ENCODE measurements at places on chromosomes 1 and 21.
A peak's percentile ranks its signal among the peaks of the same experiment; 100 is the strongest.

- DNase-seq, result no peak
These were observed 10.8 kb downstream of the SLC6A9 start for GRCh38 chr1:44020464-44020863.

- no peak for DNase-seq
These were observed 17.7 kb downstream of the CBR1 start for GRCh38 chr21:36087362-36088138.

- DNase-seq, result no peak
These were observed 329.3 kb downstream of the BARHL2 start for GRCh38 chr1:90387805-90388204.

GRCh38 chr1:236084386-236084730 is 19.5 kb upstream of the NID1 start:
- no peak for DNase-seq

DNA sequence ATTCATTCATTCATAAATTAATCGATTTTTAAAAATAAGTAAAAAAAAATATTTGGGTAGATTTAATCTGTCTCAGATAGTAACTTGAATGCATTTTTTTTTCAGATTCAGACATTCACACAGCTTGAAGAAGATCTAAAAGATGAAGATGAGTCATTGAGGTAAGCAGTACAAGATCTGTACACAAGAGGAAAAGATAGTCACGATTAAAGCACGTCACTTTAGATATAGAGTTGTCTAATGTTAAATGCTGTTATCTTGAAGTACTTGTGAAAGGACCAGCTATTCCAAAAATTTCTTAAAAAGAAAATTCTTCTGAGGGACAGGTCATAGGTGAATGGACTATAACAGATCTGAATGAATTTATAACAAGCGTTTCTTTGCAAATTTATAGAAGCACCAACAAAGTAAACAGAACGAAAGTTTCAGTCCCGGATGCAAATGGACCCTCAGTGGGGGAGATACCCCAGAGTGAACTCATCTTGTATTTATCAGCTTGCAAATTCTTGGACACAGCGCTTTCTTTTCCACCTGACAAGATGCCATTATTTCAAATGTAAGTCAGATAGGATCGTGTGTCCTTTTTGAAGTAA is 31.2 kb upstream of the MORC3 start:
- no peak for DNase-seq

- no peak for DNase-seq
These were observed 1163.4 kb upstream of the TMPRSS15 start for GRCh38 chr21:19566975-19567374.

- no peak for DNase-seq
These were observed 53.9 kb upstream of the ASPM start for GRCh38 chr1:197200272-197200899.

- DNase-seq, result no peak
These were observed 26.4 kb downstream of the SHISAL2A start for GRCh38 chr1:52659356-52659755.

DNA sequence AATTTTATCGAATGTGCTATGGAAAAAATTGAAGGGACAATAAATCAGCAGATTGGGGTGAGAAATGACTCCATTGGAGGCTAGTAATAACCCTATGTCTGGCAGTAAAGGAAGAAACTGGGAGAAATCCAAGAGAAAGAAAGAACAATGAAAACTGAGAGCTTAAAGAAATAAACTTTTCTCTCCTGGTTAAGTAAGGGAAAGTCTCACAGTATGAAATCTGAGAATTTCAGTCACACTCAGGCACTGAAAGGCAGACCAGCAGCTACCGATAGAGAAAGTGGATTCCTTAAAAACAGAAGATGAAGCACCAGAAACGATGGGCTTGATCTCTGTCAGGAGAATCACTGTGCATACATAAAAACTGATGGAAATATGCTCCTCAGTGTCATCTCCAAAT is 404.2 kb downstream of the PLPP3 start:
- no peak for DNase-seq

DNA sequence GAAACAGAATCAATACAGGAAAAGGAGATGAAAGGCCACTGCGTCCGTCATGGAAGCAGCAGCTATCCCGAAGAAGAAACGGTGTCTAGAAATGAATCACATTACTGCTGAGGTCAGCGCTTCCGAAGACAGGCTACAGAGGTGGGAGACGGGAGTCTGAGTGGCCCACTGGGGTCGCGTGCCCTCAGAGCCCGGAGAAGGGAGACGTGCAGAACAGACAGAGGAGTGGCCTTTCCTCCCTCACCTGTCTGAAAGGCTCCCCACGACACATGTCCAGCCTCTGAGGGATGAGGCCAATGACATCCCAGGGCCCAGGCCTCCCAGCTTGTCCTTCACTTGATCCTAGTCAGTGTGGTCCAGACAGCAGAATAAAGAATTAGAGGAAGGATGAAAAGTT is 35.9 kb downstream of the VPS26C start:
- no peak for DNase-seq

DNA sequence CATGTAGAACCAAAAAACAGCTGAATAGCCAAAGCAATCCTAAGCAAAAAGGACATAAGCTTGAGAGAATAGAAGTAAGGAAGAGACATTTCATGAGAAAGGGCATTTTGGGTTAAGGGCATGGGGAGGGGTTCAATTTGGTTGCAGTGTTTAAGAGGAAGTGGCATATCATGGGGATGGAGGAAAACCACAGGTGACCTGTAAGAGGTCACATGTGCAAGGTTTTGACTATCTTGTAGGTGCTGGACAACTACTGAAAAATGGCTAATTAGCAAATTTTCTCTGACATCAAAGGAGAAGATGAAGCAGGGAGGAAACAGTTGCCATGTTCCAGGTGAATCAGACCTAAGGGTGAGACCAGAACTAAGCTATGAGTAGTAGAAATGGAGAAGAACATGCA is 31.3 kb upstream of the ROR1 start:
- DNase-seq, result no peak

- no peak for DNase-seq
These were observed 77.9 kb downstream of the PSMG1 start for GRCh38 chr21:39105341-39105765.

DNA sequence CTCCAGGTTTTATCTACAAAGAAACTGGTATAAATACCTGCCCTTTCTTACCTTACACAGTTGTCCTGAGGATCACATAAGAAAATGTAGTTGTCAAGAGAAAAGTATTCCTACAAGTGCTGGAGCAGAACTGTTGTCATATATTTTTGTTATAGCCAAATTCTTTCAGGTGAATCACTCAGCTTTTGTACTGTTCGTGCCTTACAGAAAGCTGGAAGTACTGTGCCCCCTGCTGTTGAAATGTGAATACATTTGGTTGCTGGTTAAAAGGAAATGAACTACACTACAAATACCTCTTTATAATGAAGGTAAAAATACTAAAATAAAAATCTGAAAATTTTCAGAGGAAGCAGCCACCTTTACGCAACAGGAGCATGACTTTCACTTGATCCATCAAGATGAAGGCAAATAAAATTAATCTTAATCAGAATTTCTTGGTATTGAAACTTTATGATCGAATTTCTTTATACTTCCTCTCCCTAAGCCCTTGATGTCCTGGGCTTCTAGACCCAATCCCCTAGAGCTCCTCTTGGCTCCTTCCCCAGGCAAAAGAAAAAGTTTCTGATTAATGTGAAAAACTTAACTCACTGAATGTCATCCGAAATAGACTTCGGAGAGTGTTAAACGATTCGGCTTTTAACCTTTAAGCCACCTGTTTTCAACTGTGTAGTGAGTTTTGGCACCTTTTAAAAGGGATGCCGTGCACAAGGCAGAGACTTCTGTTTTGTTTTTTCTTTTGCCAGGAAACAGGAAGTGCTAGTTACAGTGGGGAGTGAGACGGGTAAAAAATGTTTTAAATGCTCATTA is 12.5 kb downstream of the CHML start:
- DNase-seq, result peak; percentile 57

- DNase-seq, result no peak
These were observed 12.8 kb downstream of the GRIK3 start for GRCh38 chr1:37021502-37021901.

DNA sequence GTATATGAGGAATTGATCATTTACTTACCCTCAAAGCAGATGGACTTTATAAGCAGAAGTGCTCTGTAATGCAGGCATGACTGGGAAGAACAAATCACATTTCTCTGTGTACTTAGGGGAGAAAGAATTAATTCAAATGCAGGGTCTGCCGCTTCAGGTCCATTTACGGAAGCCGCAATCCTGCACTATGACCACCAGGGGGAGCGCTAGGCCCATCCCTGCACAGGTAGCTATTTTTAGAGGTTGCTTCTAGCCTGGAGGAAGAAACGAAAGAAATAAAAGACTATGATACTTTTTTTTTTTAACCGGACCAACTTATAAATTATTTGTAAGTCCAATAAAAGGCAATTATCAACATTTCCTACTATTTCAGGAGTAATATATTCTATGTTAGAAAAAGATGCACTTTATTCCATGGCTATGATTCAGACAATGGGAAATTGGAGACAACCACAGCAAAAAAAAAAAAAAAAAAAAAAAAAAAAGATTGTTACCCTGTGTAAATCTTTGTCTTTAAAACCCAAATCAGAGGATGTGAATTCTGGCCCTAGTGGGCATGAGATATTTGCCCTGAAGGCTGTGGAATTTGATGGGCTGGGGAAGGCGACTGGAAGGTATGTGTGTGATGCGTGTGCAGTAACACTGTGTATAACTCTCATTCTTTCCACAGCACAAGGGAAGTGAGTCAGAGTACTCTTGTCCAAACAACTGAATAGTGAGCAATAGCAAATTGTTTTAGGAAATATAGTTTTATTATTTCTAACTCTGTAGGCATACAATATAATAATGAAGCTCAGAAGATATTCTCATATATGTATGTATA is 12.9 kb upstream of the FYB2 start:
- DNase-seq, result peak; percentile 65

GRCh38 chr1:154459080-154459479 is 42.9 kb upstream of the TDRD10 start:
- DNase-seq, result no peak

DNA sequence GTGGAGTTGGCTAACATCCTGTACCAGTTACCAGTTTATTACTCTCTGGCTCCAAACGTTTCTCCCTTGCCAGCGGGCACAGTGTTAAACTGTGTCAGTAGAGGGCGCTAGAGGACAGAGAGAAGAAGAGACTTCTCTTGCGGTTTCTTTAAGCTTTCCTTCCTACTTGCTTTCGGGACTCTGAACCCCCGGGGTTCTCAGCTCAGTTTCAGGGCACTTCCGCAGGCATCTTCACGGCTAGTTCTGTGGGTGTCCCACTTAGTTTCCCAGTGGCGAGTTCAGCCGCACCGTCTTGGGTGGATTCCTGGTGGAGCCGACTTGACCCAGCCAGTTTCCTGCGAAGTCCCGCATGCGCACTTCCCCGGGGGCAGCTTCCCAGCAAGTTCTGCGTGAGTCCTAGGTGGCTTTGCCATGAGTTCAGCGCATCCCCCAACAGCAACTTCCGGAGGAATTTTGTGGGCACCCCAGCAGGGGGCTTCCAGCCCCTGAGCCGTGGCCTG is 37.9 kb upstream of the BTG2 start:
- DNase-seq, result peak; percentile 91

DNA sequence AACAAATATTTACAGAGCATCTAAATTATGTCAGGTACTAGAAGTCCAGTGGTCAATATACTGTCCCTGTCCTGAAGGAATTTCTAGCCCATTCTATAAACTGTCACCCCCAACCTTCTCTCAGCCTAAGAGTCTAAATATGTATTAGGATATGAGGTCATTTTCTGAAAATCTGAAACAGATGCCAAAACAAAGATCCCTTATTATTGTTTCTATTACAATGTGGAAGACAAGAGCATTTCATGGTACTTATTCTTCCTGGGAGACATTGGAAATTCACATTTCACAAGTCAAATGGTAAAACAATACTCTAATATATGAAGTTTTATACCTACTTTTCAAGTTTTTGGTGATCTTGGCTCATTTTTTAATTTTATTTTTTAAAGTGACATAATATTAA is 2.6 kb downstream of the CLCA1 start:
- no peak for DNase-seq

GRCh38 chr1:230054092-230054749 is 12.8 kb upstream of the GALNT2 start:
- DNase-seq, result no peak

GRCh38 chr21:28074676-28075075 is 918.0 kb downstream of the LTN1 start:
- no peak for DNase-seq

GRCh38 chr1:193104502-193104906 is 710 bp downstream of the GLRX2 start:
- peak; percentile 59 for DNase-seq

- peak; percentile 41 for DNase-seq
These were observed 4.1 kb upstream of the IRF2BP2 start for GRCh38 chr1:234614081-234614489.

GRCh38 chr1:167199656-167200055 is 21.0 kb upstream of the POU2F1 start:
- DNase-seq, result no peak

- no peak for DNase-seq
These were observed 162.1 kb downstream of the GRIK3 start for GRCh38 chr1:36872126-36872754.

DNA sequence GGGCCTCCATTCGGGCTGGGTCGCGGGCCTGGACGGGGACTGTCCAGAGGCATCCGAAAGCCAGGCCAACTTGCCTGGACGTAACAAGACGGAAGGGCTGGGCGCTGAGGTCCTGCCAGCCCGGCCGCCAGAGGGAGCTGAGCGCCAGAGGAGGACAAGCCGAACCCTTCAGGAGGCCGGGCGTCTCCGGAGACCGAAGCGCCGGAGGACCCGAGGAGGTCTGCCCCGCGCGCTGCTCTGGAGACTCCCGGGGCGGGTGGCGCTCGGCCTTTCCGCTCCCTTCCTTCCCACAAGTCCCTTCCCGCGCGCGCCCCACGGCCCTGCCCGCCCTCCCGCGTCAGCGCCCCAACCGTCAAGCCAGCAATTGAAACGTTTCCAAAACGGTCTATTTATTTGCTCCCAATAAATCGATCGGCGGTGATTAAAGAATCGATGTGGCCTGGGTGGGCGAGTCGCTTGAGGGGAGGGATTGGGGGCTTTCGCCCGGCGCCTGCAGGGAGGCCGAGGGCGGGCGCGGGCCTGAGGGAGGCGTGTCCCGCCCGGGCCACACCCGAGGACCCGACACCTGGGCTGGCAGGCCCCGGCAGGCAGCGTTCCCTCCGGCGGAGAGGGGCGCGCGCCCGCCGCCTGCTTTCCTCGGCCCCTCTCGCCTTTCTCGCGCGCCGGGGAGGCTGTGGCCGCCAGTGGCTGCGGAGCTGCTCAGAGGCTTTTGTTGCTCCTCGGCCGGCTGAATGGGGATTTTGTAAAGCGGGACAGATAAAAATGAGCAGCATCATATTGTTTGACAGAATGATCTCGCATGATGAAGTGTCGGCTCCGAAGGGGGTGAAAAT is 5.2 kb upstream of the FOXD3 start:
- peak; percentile 70 for DNase-seq
